Central memory CD4-positive, alpha-beta T cell (primary cell): ENCODE measurements at places on chromosomes 16 and 17.

GRCh38 chr16:60123392-60124023, 1389.4 kb upstream of the GOT2 start:
- DNase-seq, result no peak

DNA sequence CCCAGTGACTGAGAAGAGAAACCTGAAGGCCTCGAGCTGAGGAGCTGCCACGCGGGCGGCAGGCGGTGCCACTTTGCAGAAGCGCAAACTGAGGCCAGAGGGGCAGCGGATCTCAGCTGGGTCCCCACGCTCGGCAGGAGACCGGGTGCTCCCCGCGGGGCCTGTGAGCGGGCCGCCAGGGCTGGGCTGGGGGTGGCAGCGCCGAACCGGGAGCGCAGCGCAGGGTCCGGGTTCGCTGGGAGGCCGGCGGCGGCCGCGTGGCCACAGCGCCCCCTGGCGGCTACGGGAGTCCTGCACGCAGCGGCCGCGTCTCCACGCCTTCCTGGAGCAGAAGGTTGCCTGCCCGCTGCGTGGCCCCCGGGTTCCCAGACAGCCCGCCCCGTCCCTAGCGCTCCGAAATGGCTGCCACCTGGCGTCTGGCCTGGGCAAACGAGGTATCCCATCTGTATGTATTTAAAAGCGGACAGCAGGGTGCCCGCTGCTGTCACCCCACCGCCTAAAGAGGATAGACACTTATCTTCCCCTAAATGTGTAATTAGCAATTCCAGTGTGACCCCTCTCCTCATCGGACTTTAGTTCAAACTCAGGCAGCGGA, 96.1 kb upstream of the CDH5 start:
- DNase-seq, result peak; percentile 31

- DNase-seq, result peak; percentile 69
These were observed 1.2 kb downstream of the HCRT start for GRCh38 chr17:42183741-42184711.

DNA sequence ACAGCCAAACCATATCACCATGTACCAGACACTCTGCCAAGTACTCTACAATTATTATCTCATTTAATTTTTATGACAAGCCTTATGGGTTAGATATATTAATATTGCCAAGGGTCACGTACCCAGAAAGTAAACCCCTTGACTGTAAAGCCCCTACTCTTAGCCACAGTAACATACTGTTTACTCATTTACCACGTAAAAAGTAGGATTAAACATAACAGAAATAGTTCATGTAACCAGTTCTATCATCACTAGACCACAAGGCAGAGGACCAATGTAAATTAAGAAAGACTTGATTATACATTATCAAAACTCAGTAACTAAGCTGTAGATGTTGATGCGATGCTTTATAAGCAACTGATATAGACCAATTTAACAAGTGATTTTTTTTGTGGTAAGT, 101.5 kb upstream of the CNTNAP4 start:
- DNase-seq, result no peak
